ENCODE measurements at places on chromosomes 1 and 21.

DNA sequence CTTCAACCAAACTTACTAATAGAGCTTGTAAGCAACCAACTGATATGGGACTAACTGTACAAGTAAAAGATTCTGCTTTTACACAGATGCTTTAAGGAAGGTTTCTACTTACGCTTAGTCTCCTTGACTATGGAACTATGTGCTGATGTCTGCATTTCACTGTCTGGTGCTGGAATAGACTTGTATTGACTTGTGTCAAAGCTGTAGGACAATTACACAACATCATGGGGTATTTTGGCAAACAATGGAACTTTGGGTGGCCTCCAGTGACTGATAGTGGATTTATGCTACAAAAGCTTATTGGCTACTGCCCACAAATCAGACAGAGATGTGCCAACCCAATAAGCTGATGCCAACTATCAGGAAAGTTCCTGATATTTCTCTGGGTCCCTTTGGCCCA lies 10.6 kb downstream of the CBR1 start:
- DNase-seq: no peak

GRCh38 chr1:205449750-205450443 lies 5.9 kb downstream of the BLACAT1 start:
- DNase-seq: no peak

DNA sequence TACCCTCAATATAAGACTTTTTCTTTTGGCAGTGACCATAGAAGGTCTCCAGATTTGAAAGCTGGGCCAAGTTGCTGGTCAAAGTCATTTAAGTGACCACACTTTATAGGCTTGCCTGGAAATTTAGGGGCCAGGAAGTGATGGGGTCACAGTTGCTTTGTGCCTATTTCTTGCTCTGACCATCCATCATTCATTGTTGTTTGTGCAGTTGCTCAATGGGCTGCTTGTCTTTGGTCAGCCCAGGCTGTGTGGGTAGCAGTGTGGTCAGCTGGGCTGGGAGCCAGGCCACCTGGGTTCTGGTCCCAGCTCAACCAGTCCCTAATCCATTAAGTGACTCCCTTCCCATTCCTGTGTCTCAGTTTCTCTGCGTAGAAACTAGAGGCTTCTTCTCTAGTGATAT lies 2.1 kb upstream of the OTUD7B start:
- no peak for DNase-seq

GRCh38 chr1:213371847-213372619 lies 321.0 kb downstream of the RPS6KC1 start:
- no peak for DNase-seq

DNA sequence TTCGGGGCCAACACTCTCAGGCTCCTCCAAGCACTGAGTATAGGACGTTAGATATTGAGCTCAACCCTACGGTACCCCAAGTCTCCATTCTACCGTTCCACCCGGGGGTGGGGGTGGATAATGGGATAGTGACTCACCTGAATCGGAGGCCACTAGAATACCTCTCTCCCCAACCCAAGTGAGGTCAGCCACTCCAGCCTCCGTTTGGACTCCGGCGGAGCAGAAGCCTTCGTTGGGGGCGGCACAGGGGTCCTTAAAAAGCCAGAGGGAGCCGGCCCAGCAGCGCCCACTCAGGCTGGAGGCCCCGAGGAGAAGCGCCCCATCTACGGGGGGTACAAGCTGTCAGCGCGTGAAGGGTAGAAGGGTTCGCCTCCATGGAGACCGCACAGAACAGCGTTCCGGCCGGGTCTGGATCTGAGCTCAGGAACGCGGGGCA lies 556 bp downstream of the WDR77 start:
- DNase-seq: no peak

GRCh38 chr1:157992031-157992832 lies 1.2 kb upstream of the KIRREL1 start:
- DNase-seq: peak; percentile 18

DNA sequence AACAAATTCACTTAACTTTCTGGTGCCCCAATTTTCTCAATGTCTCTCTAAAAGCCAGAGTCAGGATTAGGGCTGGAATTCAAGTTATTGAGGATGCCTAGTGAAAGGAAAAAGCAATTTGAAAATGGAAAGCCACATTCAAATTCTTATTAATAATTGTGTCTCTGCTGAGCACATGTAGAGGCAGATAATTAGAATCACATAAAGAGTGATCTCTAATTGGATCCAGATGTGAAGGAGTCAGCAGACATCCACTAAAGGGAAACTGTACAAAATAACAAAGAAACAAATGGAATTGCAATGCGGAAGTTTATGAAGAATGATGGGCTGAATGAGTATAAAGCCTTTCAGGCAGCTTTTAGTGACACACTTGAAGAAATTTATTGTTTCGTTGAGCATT lies 482.6 kb downstream of the TTLL7 start:
- no peak for DNase-seq

- no peak for DNase-seq
Observed at GRCh38 chr1:165371588-165372225, 15.2 kb upstream of the LMX1A start.

- DNase-seq: no peak
Observed at GRCh38 chr1:202848191-202848542, 37.4 kb downstream of the PCAT6 start.

DNA sequence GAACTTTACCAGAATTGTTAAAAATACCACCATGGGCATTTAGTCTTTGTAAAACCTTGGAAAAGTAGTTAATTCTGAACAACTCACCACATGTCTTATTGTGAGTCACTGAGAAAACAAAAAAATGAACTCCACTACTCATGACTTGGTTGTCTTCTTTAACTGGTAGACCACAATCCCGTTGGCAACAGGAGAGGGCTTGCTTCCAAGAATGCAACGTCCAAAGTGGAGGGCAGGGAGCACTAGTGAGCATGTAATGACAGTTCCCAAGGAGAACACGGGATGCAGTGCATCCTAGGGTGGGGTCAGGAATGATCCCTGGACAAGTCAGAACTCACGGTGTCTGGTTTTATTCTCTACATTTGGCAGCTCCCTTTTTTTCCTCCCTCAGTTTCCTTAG lies 15.2 kb upstream of the HMCN1 start:
- no peak for DNase-seq

- DNase-seq: no peak
Observed at GRCh38 chr1:109300650-109301151, 6.1 kb downstream of the MYBPHL start.

DNA sequence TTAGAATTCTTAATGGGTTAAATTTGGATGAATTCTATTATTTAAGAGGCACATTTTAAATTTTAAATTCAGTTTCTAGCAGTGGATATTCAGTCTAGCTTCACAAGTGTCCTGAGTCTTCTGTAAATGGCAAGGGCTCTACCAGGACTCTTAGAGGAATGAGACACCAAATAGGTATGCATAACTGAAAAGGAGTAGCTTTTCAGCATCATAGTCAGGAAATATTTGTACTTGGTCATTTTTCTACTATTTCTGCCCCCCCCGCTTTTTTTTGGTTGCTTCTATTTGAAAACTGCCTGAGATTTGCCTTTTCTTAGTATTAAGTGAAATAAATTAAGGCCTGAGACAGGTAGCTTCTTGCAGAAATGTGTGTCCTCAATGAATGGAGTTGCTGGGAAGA lies 80.2 kb downstream of the MAST2 start:
- no peak for DNase-seq

GRCh38 chr1:12315146-12315545 lies 85.3 kb downstream of the VPS13D start:
- DNase-seq: no peak

DNA sequence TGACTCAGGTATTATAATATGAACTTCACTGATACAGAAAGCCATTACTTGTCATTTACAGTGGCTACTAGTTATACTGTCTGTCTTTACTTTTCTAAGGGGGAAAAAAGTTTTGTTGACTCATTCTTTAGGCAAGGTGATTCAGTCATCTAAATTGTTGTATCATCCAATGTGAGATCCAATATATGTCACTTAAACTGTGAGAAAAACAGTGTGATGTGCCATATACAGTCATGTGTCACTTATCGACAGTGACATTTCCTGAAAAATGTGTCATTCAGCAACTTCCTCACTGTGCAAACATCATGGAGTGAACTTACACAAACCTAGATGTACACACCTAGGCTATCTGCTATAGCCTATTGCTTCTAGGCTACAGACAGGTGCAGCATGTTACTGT lies 57.6 kb downstream of the KCNK2 start:
- no peak for DNase-seq

GRCh38 chr21:43824333-43825241 lies 35.2 kb downstream of the RRP1 start:
- DNase-seq: no peak

DNA sequence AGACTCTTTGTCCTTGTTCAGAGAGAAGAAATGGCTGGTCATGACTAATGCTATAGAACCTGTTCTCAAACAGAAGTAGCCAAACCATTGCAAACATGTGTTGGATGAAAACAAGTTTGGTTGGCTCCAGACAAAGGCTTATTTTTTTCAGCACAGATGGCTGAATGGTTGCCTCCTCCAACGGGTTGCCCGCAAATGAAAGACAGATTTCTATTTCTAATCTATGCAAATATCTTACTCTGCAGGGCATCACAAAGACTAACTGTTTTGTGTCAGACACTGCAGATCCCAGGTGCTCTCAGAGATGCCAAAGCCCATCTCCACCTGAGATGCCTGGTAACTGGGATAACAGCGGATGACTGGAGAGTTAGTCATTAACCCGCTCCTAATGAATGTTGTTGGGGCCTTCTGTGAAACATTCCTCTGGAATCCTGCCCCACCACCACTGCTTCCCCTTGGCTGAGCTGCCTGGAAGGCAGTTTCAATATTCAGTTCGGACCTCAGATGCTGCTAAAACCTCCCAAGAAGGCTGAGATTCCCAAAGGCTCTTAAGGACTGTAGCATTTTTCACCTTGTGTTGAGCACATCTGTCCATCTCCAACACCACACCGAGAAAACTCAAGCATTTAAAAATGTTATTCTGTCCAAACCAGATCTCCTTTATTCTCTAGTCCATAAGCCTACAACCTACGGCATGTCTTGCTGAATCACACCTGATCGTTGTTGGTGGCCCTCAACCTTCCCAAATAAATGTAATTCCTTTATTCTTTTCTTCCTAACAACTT lies 104.4 kb downstream of the PTPN14 start:
- no peak for DNase-seq

GRCh38 chr1:24289937-24290595 lies 29.1 kb upstream of the GRHL3 start:
- no peak for DNase-seq

- DNase-seq: no peak
Observed at GRCh38 chr1:202058001-202058908, 47.9 kb downstream of the ELF3 start.

DNA sequence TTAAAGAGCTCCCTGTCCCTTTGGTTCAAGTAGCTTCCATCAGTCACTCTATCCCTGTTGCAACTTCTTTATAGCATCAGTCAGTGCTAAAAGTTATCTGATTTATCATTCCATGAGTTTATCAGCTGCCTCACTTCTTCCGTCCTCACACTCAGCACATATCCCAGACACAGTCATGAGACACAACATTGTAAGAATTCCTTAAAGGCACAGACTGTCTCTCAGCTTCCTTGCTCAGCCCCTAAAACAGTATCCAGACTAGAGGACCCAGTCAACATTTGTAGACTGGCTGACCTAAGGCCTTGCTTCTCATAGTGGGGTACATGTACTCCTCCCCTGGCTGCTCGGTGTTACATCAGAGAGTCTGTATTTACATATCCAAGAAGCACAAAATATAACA lies 164.9 kb upstream of the ADGRL2 start:
- no peak for DNase-seq

GRCh38 chr1:79614762-79615161 lies 608.2 kb upstream of the ADGRL4 start:
- no peak for DNase-seq

DNA sequence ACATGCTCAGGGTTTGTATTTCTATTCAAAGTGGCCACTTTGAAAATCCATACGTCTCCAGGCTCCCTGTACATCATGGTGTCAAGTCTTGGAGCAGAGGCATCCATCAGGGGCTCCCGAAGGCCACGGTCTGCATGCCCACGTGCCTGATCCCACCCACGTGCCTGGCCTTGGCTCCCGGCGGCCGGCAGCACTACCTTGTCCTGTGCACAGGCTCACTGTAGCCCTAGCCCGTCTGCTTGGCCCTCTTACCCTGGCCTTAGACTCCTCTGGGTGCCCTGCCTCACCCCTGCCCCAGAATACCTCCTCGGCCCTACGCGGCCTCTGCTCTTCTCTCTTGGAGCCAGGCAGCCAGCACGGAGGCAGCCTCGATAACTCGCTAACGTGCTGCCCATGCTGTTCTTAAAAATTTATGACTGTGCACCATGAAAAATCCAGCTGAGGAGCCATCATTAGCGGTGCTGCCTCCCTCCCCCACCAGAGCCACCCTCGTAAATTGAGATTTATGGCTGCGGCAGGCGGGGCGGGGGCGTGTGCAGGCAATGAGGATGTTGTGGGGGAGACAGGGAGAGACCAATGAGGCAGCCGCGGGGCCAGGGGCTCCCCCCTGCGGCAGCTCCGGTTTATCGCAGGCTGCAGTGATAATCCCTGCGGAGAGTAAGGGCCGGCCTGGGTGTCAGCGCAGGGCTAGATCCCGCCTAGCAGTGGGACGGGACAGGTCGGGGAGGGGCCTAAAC lies 24.6 kb downstream of the DMAP1 start:
- peak; percentile 11 for DNase-seq

GRCh38 chr1:62389531-62389930 lies 47.3 kb upstream of the USP1 start:
- DNase-seq: no peak

DNA sequence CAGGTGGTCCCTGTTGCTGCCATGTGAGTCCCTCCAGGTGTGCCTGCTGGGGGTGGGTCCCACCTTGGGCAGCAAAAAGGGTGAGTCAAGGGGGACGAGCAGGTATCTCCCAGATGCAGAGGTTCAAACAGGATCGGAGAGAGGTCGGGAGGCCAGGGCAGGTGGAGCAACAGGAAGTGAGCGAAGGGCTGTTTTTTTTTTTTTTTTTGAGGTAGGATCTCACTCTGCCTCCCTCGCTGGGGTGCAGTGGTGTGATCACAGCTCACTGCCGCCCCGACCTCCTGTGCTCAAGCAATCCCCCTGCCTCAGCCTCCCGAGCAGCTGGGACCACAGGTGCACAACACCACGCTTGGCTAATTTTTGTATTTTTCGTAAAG lies 39.4 kb downstream of the SLC2A7 start:
- DNase-seq: peak; percentile 7

GRCh38 chr1:217660353-217661062 lies 29.4 kb downstream of the SPATA17 start:
- DNase-seq: no peak

- peak; percentile 97 for DNase-seq
Observed at GRCh38 chr1:227787513-227788270, 27.8 kb upstream of the PRSS38 start.

DNA sequence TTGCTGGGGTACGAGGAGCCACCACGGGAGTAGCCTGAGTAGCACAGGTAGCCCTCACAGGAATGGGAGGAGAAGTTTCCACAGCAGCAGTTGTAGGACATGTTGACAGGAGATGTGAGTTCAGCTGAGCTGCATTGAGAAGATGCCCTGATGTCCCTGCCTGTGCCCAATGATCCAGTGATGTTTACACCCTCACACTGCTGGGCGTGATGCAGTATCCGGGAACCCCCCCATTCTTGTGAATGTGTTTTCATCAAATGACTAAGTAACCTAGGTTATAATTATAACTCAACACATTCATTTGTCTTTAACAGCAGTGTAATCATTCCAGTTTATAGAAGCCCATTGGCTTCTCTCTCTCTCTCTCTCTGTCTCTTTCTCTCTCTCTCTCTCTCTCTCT lies at the start of gene KRTAP23-1:
Gene KRTAP23-1 (minus strand): TSS at position 101 of the 400 bp plus-strand sequence. CDS start 0 bp downstream, at position 101.
- DNase-seq: no peak

- no peak for DNase-seq
Observed at GRCh38 chr1:25173809-25174340, 58.4 kb downstream of the SYF2 start.

- DNase-seq: no peak
Observed at GRCh38 chr1:53069663-53070327, 7.8 kb downstream of the PODN start.
